AG08396 (cell line): ENCODE measurements at places on chromosomes 5 and 9.

DNA sequence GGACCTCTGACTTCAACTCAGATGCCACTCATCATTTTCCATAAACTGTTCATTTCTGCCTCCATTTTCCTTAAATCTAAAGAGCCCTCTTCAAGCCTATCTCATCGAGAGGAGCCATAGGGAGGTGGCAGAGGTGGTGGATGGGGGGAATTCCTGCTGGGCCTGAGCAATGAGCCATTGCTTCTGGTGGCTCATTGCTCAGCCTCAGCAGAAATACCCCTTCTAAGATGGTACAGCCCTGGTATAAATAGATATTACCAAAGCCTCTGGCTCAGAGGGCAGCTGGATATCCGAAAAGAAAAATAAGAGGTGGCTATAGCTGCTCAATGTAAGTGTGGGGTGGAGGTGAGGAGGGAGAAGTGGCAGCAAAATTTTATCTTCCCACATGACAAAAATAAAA is 313.5 kb downstream of the CAAP1 start:
- DNase-seq: no peak

GRCh38 chr5:52577546-52577945 is 210.2 kb upstream of the ITGA1 start:
- no peak for DNase-seq

DNA sequence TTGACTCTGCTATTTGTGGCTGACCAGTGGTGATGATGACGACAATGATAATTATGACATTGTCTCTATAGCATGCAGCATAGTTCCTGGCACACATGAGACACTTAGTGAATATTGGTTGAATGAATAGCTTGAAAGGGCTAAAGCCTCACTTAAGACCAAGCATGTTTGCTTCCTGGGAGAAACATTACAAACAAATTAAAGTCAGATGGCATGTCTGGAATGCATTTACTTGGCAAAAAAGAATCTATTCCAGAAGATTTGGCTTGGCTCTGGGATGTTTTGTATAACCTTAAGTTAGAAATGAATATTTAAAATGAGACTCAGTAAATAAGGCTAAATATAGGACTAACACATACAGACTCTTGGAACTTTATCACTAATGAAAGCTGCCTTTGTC is 21.6 kb downstream of the GAS1 start:
- DNase-seq: peak; percentile 8

DNA sequence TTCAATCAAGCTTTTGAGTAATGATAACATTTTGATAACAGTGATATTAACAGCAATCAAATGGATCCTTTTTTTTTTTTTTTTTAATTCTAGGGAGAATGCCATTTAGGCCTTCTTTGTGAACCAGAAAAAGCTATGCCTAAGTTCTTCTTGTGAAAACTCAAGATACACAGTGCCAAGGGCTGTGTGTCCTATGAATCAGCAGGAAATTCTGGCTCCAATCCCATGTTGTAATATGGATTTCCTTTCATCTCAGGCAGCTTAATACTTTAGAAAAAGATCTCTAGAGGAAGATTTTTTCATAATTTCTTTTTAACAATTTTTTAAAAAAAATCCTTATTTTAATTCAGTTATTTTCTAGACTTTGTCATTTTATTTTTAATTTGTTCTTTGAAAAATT is 96.1 kb downstream of the NUDT12 start:
- DNase-seq: no peak

DNA sequence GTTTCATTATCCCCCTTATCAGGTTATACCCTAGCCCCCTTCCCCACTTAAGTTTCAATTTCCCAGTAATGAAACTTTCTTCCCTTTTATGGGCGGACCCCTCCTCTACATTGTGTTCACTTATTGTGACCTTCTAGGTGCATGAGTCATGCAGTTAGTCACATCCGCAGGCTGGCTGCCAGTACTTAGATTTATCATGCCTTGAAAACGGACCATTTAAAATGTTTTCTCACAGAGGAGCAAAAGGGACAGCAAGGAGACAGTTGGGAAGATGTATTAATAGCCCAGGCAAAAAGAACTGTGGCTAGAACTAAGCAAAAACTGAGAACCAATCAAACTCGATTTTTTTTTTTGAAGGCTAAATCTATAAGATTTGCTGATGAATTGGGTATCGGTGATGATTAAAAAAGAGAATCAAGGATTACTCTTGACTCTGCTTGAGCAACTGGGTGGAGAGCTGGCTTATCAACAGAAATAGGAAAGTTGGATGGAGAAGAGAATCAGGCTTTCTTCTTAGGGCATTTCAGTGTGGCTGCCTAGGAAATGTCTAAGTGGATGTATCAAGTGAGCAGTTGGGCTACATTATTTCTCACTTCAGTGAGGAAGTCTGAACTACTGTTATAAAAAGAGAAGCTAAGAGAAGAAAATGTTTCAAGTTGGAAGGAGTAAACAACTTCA is 615.0 kb downstream of the HINT1 start:
- DNase-seq: no peak

DNA sequence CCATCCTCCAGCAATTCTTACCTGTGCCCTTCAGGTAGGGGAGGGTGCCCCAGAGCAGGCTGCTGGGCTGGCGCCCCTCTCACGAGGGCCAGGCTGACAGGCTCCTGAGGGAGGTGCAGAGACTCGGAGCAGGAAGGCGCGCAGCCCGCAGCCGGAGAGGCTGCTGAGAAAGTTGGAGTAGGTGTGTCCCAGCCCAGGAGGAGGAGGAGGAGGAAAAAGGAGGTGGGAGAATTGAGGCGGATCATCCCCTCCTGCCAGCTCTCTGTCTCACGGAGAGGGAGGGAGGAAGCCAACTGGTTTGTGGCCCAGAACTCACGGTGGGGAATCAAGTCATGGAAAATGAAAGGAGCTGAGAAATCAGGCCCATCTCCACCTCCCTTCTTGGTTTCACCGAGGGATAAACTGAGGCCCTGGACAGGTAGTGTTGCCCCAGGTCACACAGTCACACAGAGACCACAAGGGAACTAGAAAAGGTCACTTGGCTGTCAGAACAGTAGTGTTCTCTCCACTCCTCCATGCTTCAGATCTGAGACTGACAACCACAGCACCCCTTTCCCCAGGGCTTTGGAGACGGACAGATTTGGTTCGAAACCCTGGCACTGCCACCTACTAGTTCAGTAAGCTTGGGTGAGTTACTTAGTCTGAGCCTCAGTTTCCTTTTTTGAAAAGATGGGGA is at the start of gene FAT2:
TSS of gene FAT2 (minus strand) at position 188 of the 676 bp plus-strand sequence. CDS start 22,400 bp downstream, outside the sequence.
- DNase-seq: no peak

- DNase-seq: no peak
Observed at GRCh38 chr5:50768634-50769033, 102.2 kb downstream of the PARP8 start.

- DNase-seq: peak; percentile 79
Observed at GRCh38 chr5:176629853-176630680, at the start of the genes EIF4E1B and SNCB. TSS of gene EIF4E1B (plus strand) at chr5:176630675. CDS start at chr5:176642788, 12,113 bp downstream. TSS of gene SNCB (minus strand) at chr5:176630534. CDS start at chr5:176629654, 880 bp downstream.

DNA sequence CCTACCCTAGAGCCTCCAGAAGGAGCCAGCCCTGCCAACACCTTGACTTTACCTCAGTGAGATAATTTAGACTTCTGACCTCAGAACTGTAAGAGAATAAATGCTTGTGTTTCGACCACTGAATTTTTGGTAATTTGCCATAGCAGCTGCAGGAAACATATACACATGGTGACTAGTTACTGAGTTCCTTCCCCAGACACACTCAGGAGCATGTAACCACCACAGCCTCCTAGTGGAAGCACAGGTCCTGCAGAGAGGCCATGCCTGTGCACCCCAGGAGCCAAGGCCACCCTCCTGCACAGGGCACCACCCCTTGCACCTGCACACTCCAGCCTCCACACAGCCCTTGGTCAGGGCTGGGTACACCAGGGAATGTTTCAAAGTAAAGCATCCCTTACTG is 7.6 kb upstream of the CAMSAP1 start:
- DNase-seq: peak; percentile 74

DNA sequence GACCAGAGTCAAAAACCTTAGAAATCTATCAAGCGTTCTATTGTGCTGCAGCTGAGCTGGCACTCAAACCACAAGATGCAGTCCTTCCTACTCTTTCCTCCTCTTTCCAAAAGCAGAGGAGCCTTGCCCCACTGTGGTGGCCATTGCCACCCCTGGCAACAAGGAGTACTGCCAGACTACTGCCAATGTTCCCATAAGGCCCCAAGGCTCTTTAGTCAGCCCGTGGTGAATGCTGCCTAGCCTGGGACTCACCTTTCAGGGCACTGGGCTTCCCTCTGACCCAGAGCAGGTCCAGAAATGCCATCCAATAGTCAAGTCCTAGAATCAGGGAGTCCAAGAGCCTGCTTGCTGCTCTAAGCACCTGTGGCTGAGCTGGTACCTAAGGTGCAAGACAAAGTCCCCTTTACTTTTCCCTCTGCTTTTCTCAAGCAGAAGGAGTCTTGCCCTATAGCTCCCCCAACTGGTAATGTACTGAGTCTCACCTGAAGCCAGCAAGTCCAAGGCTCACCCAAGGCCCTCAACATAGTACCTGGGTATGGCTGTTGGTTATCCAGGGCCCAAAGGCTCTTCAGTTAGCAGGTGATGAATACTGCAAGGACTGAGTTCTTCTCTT is 219.4 kb downstream of the ATPSCKMT start:
- no peak for DNase-seq
